ENCODE measurements at places on chromosomes 6 and 20.

DNA sequence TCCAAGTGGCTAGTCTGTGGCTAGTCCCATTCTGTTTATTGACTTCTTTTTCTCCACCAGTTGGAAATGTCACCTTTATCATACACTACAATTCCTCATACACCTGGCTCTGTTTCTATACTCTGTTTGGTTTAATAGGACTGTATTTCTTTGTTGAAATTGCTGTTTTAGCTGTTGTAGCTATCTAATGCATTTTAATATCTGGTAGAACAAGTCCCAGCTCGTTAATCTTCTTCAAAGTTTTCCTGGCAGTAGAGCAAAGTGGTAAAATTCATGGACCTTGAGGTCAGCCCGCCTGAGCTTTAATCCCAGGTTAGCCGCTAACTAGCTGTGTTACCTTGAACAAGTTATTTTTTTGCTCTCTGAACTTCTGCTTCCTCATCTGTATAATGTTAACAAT, 9.9 kb upstream of the ASXL1 start:
- no peaks in the 10 kb centered on the region for H3K36me3 ChIP-seq
- H3K4me1 ChIP-seq = peaks cover 4% of the 10 kb centered on the region
- H3K27me3 ChIP-seq = peaks cover 2% of the 10 kb centered on the region
- no peak overlapping the region for H3K27ac ChIP-seq
- H3K4me3 ChIP-seq = no peak overlapping the region
- no peak for DNase-seq

GRCh38 chr20:13202565-13202964, 18.5 kb upstream of the ISM1 start:
- H3K4me3 ChIP-seq = no peak overlapping the region
- no peaks in the 10 kb centered on the region for H3K4me1 ChIP-seq
- no peak for DNase-seq
- H3K27ac ChIP-seq = no peak overlapping the region
- peaks cover 2% of the 10 kb centered on the region for H3K27me3 ChIP-seq

DNA sequence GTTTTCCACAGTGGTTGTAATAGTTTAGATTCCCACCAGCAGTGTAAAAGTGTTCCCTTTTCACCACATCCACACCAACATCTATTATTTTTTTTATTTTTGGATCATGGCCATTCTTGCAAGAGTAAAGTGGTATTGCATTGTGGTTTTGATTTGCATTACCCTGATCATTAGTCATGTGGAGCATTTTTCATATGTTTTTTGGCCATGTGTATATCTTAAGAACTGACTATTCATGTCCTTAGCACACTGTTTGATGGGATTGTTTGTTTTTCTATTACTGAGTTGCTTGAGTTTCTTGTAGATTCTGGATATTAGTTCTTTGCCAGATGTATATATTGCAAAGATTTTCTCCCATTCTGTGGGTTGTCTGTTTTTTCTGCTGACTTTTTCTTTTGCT, 820.1 kb downstream of the TENT5A start:
- no peak overlapping the region for H3K4me3 ChIP-seq
- no peaks in the 10 kb centered on the region for H3K27me3 ChIP-seq
- no peak overlapping the region for H3K27ac ChIP-seq
- no peak for DNase-seq
- no peaks in the 10 kb centered on the region for H3K36me3 ChIP-seq

GRCh38 chr20:49999329-49999728, 16.5 kb downstream of the SNAI1 start:
- no peak for DNase-seq
- no peaks in the 10 kb centered on the region for H3K27me3 ChIP-seq
- no peak overlapping the region for H3K4me3 ChIP-seq
- H3K27ac ChIP-seq = no peak overlapping the region
- H3K36me3 ChIP-seq = no peaks in the 10 kb centered on the region

GRCh38 chr20:2564406-2564805, 28.0 kb downstream of the TMC2 start:
- H3K4me1 ChIP-seq = peaks cover 1% of the 10 kb centered on the region
- no peak for DNase-seq
- H3K27ac ChIP-seq = no peak overlapping the region

DNA sequence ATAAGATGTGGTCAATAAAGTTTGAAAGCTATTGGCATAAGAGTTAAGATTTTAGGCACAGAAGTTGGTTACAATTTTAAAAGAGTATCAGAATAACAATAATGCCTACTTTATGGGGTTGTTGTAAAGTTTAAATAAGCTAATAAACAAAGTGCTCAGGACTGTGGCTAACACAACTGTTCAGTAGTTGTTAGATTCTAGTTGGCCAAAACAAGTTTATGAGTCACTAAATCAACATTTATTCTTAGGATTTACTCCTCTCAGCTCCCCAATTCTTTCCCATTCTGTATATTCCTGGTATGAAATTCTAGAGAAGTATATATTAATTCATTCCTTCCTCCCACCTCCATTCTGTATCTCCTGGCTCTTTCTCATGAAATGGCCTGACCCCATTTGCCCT, 14.5 kb downstream of the RMND1 start:
- H3K4me3 ChIP-seq = no peak overlapping the region
- no peaks in the 10 kb centered on the region for H3K27me3 ChIP-seq
- DNase-seq = no peak
- H3K36me3 ChIP-seq = peaks cover 8% of the 10 kb centered on the region
- peaks cover 28% of the 10 kb centered on the region for H3K4me1 ChIP-seq

DNA sequence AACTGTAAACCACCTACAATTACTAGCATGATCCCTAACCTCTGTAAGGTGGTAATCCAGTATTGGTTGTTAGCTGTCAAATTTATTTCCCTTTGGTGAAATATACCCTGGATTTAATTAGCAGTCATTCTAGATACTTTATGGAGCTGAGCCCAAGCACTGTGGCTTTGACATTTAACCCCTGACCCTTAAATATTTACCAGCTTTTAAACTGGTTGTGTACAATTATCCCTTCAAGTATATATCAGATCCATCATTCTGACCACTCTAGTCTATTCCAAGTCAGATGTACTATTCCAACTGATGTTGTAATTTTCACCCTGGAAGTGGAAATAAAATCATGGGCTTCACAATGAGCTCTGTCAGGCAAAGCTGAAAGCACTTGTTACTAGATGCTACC, 229.6 kb downstream of the FOXC1 start:
- H3K36me3 ChIP-seq = no peaks in the 10 kb centered on the region
- H3K27ac ChIP-seq = no peak overlapping the region
- H3K4me1 ChIP-seq = no peaks in the 10 kb centered on the region
- H3K4me3 ChIP-seq = no peak overlapping the region

GRCh38 chr6:166242888-166243287, 65.3 kb downstream of the PRR18 start:
- peak overlapping the region; percentile 72 for H3K27ac ChIP-seq
- no peak for DNase-seq
- H3K27me3 ChIP-seq = peaks cover 8% of the 10 kb centered on the region
- no peaks in the 10 kb centered on the region for H3K36me3 ChIP-seq
- H3K4me3 ChIP-seq = no peak overlapping the region

DNA sequence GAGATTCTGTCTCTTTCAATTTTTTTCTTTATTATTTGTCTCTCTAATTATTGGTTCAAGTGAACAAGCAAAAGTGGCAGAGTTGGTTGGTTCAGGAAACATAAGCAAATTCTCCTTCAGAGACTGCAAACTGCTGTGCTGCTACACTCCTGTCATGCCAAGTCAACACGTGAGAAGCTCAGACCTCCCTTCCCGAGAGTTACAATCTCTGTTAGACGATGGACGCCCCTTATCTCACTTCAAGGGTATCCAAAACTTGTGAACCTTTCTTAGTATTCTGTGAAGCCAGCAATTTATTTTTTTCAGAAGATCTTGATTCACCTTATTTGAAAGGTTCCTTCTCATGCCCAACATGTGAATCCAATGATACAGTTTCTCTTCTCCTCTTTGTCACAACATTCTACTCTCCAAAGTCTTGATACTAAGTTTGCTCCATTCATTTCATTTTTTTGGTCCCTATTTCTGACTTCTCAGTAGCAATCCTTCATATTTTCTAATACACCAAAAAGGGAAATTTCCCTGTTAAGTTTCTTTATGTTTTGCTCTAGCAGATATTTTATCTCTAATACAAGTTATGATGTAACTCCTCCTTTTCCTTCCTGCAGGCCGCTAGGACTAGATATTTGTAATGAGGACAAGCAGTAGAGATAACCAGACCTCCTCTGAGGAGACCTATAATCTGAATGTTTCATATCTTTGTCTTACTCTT, 448.8 kb upstream of the CITED2 start:
- no peak overlapping the region for H3K4me3 ChIP-seq
- DNase-seq = no peak
- H3K4me1 ChIP-seq = no peaks in the 10 kb centered on the region
- peaks cover 7% of the 10 kb centered on the region for H3K27me3 ChIP-seq
- no peak overlapping the region for H3K27ac ChIP-seq
- no peaks in the 10 kb centered on the region for H3K36me3 ChIP-seq

DNA sequence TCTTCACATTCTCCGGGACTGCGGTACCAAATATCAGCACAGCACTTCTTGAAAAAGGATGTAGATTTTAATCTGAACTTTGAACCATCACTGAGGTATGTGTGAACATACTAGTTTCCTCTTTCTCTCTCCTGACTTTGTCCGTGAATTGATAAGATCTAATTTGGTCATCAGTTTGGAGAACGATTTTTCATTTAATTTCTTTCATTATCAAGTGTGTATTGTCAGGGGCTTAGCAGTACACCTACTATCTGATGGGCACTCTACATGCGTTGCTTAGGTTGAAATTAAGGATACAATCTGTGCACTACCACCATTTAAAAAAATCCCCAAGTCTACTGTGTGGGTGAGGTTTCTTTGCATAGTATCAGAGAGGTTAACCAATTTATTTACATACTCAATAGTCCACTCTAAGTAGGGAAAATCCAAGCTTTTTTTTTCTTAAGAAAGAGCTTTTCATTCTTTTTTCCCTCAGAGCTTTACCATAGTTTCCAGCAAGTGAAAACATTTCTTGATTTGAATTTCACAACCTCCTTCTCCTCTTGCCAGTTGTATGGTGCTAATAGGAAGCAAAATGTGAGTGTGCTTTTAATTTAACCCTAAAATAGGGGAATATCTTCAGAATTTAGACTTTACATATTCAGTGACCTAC, 105.4 kb upstream of the ESR1 start:
- no peak overlapping the region for H3K27ac ChIP-seq
- H3K36me3 ChIP-seq = no peaks in the 10 kb centered on the region
- DNase-seq = no peak
- peaks cover 2% of the 10 kb centered on the region for H3K27me3 ChIP-seq

DNA sequence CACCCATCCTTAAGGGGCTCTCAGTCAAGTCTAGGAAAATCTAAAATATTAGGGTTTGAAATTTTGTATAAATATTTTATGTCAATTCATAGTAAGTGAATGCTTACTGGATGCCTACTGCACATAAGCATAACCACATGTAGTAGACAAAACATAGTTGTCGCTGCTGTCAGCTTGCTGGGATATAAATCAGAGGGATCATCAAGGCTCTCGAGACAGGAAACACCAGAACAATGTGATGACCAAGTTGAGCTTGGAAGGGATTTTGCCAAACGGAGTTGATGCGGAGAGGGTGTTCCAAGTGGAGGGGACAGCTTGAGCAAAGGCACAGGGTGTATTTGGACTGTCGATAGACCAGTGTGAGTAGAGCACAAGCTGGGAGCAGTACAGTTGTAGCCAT, 105.8 kb upstream of the SUPT3H start:
- no peak overlapping the region for H3K4me3 ChIP-seq
- H3K27me3 ChIP-seq = no peaks in the 10 kb centered on the region
- H3K36me3 ChIP-seq = no peaks in the 10 kb centered on the region
- no peak for DNase-seq
- peaks cover 35% of the 10 kb centered on the region for H3K4me1 ChIP-seq

DNA sequence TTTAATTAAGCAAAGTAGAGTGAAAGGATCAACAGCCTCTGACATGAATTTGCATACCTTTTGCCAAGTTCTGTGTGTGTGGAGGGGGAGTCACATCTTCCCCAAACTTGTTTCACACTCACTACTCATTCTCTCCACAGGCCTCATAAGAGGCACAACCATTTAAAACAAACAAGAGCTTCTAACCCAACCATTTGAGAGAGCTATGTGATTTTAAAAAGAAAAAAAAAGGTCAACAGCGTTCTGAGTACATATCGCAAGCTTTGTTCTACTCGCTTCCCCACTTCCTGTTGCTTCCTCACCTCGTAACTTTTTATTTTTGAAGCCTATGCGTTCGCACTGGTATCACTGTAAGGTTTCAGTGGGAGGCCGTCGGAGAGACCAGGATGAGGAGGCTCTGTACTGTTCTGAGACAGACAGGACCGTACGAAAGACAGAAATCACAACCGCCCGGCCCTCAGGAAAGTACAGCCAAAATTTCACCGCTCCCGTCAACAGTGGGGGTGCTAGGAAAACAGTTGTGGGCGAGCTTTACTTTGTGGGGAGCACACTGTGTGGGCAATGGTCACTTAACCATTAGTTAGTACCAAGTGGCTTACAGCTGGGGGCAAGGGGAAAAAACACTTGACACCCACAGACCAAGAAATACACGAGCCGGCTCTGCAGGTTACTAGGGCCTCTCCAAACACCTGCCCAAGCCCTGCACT, 61.3 kb downstream of the TRERF1 start:
- peak overlapping the region; percentile 85 for H3K27ac ChIP-seq
- H3K27me3 ChIP-seq = no peaks in the 10 kb centered on the region
- peak; percentile 82 for DNase-seq
- peaks cover 88% of the 10 kb centered on the region for H3K4me1 ChIP-seq
- peak overlapping the region; percentile 80 for H3K4me3 ChIP-seq

DNA sequence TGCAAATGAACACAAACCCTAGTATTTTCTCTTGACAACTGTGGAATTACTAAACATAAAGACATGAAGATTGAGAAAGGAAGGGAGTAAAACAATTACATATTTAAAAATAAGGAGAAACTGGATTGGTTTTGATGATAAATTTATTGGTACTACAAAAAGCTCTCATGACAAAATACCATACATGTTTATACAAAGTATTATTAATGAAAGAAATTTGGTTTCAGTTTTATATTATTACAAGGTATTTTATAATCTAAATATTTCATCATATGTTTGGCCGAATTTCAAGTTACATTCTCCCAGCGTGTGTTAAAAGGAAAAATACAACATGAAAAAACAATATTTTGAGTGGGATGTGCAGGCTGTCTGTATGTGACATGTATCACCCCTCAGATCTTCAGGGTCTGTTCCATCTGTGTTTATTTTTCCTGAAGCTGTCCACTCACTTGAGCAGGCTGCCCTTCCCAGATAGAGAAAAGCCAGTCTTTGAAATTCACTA, 568.4 kb downstream of the NKAIN2 start:
- no peaks in the 10 kb centered on the region for H3K27me3 ChIP-seq
- DNase-seq = no peak
- no peaks in the 10 kb centered on the region for H3K4me1 ChIP-seq
- no peak overlapping the region for H3K27ac ChIP-seq
- no peaks in the 10 kb centered on the region for H3K36me3 ChIP-seq

- H3K4me3 ChIP-seq = no peak overlapping the region
- H3K27me3 ChIP-seq = peaks cover 3% of the 10 kb centered on the region
- no peaks in the 10 kb centered on the region for H3K36me3 ChIP-seq
- no peak overlapping the region for H3K27ac ChIP-seq
Measured at GRCh38 chr6:113564371-113565171, 292.6 kb upstream of the MARCKS start.
